ENCODE measurements at places on chromosomes 12 and 14.
A peak's percentile ranks its signal among the peaks of the same experiment; 100 is the strongest.

GRCh38 chr12:122081083-122081696 is 2.6 kb downstream of the MLXIP start:
- peak overlapping the region; percentile 70 for H3K4me3 ChIP-seq
- H3K27ac ChIP-seq: peak overlapping the region; percentile 77
- no peaks in the 10 kb centered on the region for H3K27me3 ChIP-seq
- peaks cover 16% of the 10 kb centered on the region for H3K36me3 ChIP-seq

- no peak overlapping the region for H3K4me3 ChIP-seq
- DNase-seq: no peak
- no peak overlapping the region for H3K27ac ChIP-seq
Observed at GRCh38 chr14:80618751-80619329, 322.7 kb downstream of the CEP128 start.

- DNase-seq: no peak
- H3K27ac ChIP-seq: peak overlapping the region; percentile 69
- H3K4me1 ChIP-seq: peaks cover 6% of the 10 kb centered on the region
- H3K36me3 ChIP-seq: peaks cover 22% of the 10 kb centered on the region
- H3K27me3 ChIP-seq: no peaks in the 10 kb centered on the region
- H3K4me3 ChIP-seq: no peak overlapping the region
Observed at GRCh38 chr12:27747111-27747820, 32.8 kb upstream of the KLHL42 start.

DNA sequence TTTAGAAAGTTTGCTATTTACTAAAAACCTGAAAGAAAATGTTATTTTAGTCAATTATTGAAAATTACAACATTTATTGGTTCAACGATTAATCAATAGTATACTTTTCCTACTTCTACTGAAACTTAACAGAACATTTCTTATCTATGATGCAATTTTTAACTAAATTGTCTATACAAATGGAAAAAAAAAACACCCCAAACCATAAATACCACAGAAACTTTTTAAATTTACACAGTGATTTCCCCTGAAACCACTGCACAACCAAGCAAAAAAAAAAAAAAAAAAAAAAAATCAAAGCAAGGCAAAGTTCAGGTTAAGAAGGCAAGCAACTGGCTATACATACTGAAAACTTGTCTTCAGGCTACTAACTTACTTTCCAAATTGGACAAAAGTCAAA is 71.9 kb upstream of the POC1B start:
- H3K36me3 ChIP-seq: peaks cover 10% of the 10 kb centered on the region
- no peak overlapping the region for H3K4me3 ChIP-seq
- DNase-seq: no peak
- H3K27ac ChIP-seq: no peak overlapping the region

GRCh38 chr12:3274664-3275063 is 197.5 kb downstream of the TSPAN9 start:
- DNase-seq: no peak
- H3K27me3 ChIP-seq: no peaks in the 10 kb centered on the region
- peaks cover 19% of the 10 kb centered on the region for H3K4me1 ChIP-seq
- peaks cover 7% of the 10 kb centered on the region for H3K36me3 ChIP-seq
- no peak overlapping the region for H3K4me3 ChIP-seq

DNA sequence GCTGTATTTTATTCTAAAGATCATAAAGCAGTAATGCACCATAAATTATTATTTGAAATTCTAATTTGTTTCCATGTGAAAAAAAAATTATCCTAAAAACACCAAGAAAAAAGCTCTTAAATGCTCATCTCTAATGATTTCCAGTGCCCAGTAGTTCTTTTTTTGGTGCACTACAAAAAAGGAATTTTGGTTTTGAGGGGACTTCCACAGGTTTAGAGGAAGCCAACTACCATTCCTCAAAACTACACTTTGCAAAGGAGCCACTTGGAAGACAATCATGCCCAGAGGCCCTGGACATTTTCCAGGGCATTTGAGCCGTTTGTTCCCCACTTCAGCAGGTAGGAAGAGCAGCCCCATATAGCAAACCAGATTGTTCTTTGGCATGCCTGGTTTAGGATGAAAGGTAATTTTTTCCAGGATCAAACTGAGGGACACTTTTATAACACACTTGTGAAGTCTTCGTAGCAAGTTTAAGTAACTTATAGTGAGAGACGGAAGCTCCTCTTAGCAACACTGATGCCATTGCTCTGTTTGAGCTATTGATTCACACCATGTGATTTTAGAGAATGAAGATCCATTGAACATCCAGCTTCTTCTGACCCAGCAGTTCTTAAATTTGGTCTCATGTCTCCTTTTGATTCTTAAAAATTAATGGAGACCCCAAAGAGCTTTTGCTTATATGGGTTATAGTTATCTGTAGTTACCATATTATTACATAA is 187.9 kb downstream of the ETV6 start:
- H3K27me3 ChIP-seq: no peaks in the 10 kb centered on the region
- no peak for DNase-seq
- no peak overlapping the region for H3K4me3 ChIP-seq
- H3K36me3 ChIP-seq: peaks cover 10% of the 10 kb centered on the region
- peaks cover 63% of the 10 kb centered on the region for H3K4me1 ChIP-seq
- peak overlapping the region; percentile 69 for H3K27ac ChIP-seq

- H3K4me3 ChIP-seq: no peak overlapping the region
- no peak overlapping the region for H3K27ac ChIP-seq
- H3K36me3 ChIP-seq: no peaks in the 10 kb centered on the region
- DNase-seq: no peak
- H3K4me1 ChIP-seq: no peaks in the 10 kb centered on the region
Observed at GRCh38 chr14:91388551-91388975, 29.1 kb downstream of the CCDC88C start.

GRCh38 chr14:63046339-63047268 is 1.3 kb upstream of the KCNH5 start:
- DNase-seq: no peak
- H3K4me3 ChIP-seq: no peak overlapping the region
- H3K27ac ChIP-seq: no peak overlapping the region

All from tibial artery (tissue), 4 donors.